ENCODE measurements at places on chromosomes 7 and 10.

GRCh38 chr10:34548466-34548865, 266.6 kb downstream of the PARD3 start:
- no peak for DNase-seq

DNA sequence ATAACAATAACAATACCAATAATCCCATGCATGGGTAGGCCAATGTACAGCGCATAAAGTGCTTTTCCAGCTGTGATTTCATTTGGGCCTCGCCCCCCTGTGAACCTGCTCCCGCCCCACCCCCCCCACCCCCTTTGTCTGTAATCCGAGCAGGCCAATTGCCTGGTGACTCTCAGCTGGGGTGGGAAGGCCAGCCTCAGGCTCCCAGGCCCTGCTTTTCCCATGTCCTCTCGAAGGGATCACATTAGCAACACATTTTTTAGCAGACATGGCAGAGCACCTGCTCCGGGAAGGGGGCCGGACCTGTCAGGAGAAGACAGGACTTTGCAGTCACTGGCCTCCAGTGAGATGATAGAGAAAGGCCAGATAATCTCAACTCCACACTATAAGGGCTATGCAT, 439.3 kb downstream of the RPS24 start:
- no peak for DNase-seq

DNA sequence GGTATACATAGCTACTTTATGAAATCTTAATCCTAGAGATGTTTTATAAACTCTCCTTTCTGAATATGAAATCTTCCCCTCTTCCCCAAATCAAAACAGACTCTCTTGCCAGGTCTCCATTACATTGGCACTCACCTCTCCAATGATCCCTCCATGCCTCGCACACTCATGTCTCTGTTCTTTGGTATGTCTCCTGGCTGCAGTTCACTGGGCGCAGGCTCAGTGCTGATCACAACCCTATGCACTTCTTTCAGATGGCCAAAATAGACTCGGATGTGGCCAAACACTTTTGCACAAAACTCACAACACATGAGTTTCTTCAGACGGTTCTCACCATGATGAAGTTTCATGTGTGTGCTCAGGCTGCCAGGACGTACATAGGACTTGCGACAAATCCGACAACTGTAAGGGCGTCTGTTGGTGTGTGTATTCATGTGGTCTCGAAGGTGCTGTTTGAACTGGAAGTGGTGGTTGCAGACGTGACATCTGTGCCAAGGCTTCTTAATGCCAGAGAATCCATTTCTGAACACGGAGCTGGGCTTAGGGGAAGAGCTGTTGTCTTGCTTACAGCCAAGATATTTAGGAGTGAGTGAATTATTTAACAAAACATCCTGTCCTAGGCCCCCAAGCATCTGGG, 183.2 kb downstream of the ZNF438 start:
- DNase-seq = no peak

DNA sequence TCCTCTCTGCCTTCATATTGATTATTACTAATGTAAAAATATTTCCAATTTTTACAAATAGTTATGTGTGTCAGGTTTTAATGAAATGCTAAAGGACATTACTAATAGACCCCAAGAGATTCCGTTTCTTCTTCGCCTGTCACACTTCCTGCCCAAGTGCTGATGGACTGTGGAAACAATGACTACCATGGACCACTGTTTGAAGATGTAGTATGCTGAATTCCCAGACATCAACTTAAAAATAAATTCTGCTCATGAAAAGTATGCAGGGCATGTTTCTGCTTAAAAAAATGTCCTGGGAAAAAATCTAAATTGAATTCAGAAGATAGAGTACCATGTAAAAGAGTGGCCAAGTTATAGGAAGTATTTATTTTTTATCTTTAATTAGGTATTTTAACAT, 52.1 kb downstream of the ST7 start:
- no peak for DNase-seq

DNA sequence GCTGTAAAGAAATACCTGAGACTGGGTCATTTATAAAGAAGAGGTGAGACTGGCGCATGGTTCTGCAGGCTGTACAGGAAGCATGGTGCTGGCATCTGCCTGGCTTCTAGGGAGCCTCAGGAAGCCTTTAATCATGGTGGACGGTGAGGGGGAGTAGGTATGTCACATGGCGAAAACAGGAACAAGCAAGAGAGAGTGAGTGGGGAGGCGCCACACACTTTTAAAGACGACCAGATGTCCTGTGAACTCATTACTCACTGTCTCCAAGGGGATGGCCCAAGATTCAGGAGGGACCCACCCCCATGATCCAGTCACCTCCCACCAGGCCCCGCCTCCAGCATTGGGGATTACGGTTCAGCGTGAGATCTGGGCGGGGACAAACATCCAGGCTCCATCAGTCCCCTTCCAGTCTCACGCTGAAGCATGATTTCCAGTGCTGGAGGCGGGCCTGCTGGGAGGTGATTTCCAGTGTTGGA, 3.2 kb downstream of the ZNF316 start:
- DNase-seq = peak; percentile 30

DNA sequence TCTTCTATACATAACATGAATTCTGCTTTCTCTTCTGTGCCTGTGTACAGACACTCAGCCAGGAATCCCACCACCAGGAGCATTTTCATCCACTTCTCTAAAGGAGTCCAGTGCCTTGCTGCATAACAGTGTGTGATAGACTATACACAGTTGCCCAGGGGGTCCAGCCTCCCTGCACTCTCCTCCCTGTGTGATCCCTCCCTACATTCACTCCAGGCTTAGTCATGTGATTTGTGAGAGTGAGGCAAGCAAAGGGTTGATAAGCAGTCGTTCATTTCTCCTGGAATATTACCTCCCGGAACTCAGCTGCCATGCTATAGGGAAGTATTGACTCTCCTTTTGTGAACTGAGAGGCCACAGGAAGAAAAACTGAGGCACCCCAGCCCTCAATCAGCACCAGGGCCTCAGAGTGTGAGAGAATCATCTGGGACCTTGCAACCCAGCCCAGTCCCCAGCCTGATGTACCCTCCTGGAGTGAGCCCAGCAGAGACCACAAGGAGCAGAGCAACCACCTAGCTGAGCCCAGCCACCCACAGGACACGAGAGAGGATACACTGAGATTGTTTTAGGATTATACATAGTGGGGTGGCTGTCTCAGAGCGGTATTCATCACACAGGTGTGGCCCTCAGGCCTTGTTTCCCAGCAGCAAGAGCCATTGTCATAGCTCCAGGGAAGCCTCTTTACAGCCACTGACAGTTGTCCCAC, 45.0 kb upstream of the EEPD1 start:
- DNase-seq = no peak

GRCh38 chr7:121953164-121953563, 80.2 kb downstream of the PTPRZ1 start:
- no peak for DNase-seq

GRCh38 chr7:95002775-95003174, 95.4 kb downstream of the PPP1R9A start:
- DNase-seq = no peak

DNA sequence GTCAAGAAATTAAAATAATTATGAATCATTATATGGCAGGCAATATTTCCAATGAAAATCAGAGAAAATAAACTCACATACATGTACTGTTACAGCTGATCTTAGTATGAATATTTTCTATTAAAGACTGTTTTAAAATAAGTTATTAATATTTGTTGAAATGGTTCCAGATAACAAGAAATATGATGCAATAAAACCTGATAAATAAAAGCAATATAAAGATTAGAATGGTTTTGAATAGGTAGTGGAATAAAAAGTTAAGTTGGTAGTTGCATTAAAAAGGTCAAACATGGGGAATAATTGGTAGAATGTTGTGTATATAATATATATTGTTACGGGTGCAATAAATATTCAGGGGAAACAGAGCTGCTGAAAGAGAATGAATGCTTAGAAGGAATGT, 52.5 kb downstream of the MEST start:
- DNase-seq = no peak

- no peak for DNase-seq
These were observed 8.3 kb downstream of the EBF3 start for GRCh38 chr10:129955601-129956285.

DNA sequence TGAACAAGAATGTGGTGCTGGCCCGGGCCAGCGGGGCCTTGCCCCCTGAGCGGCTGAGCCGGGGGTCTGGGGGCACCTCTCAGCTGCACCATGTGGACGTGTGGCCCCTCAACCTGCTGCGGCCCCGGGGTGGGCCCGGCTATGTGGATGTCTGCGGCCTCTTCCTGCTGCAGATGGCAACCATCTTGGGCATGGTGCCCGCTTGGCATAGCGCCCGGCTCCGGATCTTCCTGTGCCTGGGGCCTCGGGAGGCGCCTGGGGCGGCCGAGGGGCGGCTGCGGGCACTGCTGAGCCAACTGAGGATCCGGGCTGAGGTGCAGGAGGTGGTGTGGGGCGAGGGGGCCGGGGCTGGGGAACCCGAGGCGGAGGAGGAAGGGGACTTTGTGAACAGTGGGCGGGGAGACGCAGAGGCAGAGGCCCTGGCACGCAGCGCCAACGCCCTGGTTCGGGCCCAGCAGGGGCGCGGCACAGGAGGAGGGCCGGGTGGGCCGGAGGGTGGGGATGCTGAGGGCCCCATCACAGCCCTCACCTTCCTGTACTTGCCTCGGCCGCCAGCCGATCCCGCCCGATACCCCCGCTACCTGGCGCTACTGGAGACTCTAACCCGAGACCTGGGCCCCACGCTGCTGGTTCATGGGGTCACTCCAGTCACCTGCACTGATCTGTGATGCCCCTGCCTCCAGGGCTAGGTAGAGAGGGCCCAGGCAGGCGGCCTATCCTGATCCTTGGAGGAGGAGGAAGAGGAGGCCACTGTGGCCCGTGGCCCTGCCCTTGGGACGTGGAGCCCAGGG, 1.1 kb upstream of the TRIP6 start:
- DNase-seq = no peak

DNA sequence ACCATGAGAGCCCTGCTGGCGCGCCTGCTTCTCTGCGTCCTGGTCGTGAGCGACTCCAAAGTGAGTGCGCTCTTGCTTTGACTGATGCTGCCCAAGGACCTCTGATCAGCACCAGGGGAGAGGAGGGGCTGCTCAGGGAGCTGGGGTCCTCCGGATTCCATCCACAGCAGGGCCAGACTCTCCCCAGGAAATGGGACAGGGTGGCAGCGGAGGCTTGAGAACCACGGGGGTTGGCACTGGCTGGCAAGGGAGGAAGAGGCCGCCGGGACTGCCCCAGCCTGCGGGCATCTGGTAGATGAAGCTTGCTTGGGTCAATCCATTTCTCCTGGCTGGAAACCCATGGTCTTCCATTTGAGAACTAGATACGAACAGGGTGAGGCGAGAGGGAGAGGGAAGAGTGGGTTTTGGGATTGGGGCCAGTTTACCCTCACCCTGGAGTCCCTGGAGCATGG, 647 bp downstream of the PLAU start:
- DNase-seq = no peak

GRCh38 chr7:82397879-82398524, 45.6 kb downstream of the CACNA2D1 start:
- DNase-seq = no peak

GRCh38 chr7:120468611-120469010, 195.6 kb downstream of the KCND2 start:
- no peak for DNase-seq

DNA sequence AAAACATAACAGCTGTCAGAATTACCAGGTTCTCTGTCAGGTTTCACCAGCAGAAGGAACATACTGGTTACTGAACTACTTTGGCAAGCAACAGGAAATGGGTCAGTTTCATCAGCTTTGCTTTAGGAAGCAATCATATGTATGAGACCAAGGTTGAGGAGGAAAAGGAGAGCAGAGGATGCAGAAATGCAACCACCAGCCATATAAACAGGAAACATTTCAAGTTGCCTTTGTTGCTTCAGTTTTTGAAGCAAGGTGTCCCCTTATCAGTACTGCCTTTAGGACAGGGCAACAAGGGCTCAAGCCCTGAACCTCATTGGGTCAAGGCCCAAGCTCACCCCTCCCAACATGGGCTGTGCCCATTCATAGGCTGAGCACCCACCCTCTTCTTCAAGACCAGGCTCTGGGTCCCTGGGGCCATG, 10.2 kb downstream of the HIPK2 start:
- DNase-seq = no peak

GRCh38 chr10:31051703-31052102, 20.0 kb upstream of the ZNF438 start:
- no peak for DNase-seq

- DNase-seq = no peak
These were observed 16.2 kb downstream of the BPGM start for GRCh38 chr7:134662871-134663205.

GRCh38 chr7:69603351-69603750, 5.1 kb downstream of the AUTS2 start:
- DNase-seq = no peak

DNA sequence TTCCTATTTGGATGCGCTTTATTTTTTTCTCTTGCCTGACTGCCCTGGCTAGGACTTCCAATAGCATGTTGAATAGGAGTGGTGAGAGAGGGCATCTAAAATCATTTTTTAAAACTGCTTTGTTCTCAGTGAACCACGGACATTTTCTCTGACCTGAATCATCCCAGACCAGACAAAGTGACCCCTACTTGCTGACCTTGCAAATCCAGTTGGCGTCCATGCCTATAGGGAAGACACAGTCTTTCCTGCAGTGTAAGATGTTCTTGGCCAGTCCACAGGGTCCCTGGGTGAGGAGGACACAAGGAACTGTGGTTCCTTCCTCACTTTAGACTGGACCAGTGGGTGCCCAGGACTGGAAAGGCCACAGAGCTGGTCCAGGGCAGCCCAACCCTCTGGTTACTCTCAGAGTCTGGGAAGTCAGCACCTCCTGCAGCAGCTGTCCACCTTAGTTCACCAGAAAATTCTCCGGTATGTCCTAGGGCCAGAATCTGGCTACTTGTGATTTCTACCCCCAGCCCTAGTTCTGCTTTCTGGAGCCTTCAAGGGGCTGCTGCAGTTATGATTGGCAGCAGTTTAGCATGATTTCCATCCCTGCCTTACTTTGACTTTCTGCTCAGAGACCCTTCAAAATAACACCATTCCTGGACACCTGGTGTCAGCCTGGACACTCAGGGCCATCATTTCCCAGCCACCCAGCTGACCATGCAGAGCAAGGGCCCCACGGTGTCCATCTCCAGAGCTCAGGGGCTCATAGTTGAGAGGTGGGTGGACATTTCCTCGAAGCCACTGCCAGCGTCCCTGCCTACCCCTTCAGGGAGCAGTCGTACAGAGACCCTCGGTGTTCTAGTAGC, 19.3 kb downstream of the VIPR2 start:
- DNase-seq = no peak
